ENCODE measurements at places on chromosomes 6 and 20.

- DNase-seq, result no peak
Observed at GRCh38 chr6:33410711-33411631, at the start of gene PHF1. PHF1 (plus strand) TSS chr6:33411014; CDS start chr6:33412264, 1,250 bp downstream.

DNA sequence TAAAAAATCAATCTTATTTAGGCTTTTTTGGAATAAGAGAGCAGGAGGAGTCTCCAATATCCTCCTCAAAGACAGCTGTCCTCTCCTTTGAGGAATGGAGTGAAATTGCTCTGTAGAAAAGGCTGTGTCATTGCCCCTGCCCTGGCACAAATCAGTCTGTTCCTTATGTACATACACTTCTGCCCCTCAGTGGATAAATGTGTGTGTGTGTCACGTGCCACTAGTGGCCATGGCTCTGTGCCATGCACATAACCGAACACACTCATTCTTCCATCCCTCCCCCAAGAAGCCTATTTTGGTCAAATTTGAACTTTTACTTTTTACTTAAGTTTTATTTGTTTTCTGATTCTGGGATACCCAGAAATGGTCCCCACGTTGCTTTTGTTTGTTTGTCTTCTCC is 49.2 kb downstream of the ANKS1A start:
- DNase-seq, result no peak

- DNase-seq, result no peak
Observed at GRCh38 chr6:139855671-139856311, 481.3 kb upstream of the CITED2 start.

- DNase-seq, result no peak
Observed at GRCh38 chr6:155444952-155445903, 10.4 kb downstream of the NOX3 start.

DNA sequence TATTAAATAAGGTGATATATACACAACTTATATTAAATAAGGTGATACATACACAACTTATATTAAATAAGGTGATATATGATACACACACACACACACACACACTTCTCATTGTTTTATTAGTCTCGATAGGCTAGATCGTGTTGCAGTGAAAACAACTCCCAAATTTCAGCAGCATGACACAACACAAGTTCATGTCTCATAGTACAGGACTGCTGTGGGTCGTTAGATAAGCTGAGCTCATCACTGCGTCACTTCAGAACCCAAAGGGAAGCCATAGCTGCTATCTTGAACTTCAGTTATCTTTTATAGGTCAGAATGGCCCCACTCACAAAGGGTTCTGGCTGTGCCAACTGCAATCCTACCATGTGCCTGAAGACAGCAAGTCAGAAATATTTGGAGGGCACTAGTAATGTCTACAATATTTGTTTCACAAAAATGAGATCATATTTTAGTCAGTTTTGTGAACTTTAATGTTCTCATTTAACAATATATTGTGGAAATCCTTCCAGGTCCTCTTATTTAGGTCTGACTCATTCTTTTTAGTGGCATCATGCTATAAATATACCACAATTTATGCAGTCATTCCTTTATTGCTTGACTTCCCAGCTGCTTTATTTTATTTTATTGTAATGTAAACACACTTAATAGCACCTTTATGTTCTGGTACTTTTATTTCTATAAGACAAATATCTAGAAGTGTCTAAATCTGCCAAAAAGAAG is 290.2 kb downstream of the PHACTR1 start:
- no peak for DNase-seq

GRCh38 chr20:8972963-8973705 is 95.8 kb upstream of the PLCB4 start:
- no peak for DNase-seq

- no peak for DNase-seq
Observed at GRCh38 chr20:33900521-33901131, 89.5 kb downstream of the CHMP4B start.

- DNase-seq, result no peak
Observed at GRCh38 chr6:150637266-150637665, 37.6 kb downstream of the PLEKHG1 start.

- DNase-seq, result no peak
Observed at GRCh38 chr20:47552996-47553395, 51.3 kb downstream of the NCOA3 start.

DNA sequence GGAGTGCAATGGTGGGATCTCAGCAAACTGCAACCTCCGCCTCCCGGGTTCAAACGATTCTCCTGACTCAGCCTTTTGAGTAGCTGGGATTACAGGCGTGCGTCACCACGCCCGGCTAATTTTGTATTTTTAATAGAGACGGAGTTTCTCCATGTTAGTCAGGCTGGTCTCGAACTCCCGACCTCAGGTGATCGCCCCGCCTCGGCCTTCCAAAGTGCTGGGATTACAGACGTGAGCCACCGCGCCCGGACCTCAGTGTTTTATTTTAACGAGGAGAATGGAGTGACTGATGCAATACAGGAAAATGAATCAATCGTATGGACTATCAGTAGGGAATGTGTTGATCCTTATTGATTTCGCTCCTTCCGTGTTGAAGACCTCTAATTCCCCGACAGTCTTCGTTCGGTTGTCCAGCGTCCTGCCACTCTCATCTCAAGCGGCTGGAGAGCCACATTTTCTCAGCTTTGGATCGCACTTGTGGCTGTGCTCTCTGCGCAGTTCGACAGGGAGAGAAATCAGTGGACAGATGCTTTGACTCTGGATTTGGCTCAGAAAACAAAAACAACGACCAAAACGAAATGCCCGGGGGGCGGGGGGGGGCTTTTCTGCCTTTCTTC is 166.2 kb downstream of the TRIM27 start:
- no peak for DNase-seq

DNA sequence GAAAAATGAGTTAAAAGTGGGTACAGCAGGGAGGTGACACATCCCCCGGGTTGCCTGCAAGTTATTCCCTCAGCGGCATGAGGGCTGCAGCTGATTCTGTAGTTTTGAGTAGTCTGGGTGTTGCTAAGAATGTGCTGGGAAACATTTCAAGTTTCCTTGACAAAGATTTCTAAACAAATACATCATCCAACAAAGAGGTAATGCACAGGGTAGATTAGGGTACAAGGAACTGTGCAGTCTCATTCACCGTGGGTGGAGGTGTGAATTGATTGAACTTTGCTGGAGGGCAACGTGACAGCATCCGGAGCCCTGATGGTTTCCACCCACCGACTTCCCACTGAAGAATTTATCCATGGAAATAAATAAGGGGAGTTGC is 21.8 kb downstream of the CASS4 start:
- DNase-seq, result no peak

GRCh38 chr6:30945281-30945680 is 4.5 kb downstream of the MUCL3 start:
- DNase-seq, result no peak

DNA sequence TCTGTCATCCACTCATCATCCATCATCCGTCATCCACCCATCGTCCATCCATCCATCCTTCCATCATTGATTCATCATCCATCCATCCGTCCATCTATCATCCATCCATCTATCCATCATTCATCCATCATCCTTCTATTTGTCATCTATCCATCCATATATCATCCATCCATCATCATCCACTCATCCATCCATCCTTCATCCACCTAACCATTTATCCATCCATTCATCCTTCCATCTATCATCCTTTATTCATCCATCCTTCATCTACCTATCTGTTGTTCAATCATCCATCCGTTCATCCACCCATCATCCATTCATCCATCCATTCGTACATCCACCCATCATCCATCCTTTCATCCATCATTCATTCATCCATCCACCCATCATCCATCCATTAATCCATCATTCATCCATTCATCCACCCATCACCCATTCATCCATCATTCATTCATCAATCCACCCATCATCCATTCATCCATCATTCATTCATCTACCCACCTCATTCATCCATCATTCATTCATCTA is 266.4 kb downstream of the CDH4 start:
- DNase-seq, result no peak

DNA sequence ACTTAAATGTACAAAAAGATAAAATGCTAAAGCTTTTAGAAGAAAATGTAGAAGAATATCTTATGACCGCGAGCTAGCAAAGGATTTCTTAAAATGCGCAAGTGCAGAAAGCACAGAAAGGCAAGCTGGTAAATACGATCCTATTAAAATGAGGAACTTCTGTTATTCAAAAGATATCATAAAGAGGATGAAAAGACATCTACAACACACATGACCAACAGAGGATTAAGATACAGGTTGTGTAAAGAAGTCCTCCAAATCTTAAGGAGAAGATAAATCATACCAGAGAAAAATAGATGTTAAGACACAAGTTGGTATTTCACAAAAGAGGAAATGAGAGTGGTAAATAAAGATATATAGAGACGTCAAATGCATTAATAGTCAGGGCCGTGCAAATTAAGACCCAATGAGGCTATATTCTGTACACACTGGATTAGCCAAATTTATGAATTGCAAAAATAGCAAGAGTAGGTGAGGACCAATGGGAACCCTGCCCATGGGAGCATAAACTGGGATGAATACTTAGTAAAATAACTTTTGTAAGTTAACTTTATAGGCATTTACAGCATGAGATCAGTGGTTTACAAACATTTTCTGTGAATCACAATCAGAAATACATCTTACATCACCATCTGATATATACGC is 23.0 kb downstream of the APCDD1L start:
- DNase-seq, result no peak

DNA sequence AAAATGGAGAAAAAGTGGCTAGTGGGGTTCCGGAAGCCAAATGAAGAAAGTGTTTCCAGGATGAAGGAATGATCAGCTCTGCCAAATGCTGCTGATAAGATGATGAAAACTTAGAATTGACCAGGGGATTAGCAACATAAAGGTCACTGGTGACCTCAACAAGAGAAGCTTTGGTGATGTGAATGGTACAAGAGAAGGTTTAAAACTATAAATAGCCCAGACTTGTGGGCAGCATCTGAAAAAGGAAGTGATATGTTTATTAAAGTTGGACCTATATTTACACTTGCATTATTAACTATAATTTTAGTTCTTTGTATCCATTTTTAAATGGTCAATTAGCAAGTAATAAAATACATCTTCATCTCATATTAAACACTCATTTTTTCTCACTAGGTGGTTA is 45.1 kb downstream of the CGA start:
- DNase-seq, result no peak

DNA sequence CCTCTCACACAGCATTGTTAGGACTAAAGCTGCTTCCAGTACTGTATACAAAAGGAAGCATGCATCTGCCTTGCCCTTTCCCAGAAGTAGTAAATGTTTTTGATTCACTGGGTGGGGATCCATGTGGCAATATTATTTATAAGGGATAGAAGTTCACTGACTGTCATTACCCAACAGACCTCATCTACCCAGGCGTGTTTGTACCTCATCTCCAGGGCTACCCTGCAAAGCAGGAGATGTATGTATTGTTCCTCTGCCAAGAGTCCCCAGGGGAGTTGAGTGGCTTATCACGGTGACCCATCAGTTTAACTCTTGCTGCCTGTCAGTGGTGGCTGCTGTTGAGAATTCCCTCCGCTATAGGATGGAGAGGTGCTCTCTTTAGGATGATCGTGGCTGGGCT is 42.5 kb downstream of the SLC24A3 start:
- no peak for DNase-seq

DNA sequence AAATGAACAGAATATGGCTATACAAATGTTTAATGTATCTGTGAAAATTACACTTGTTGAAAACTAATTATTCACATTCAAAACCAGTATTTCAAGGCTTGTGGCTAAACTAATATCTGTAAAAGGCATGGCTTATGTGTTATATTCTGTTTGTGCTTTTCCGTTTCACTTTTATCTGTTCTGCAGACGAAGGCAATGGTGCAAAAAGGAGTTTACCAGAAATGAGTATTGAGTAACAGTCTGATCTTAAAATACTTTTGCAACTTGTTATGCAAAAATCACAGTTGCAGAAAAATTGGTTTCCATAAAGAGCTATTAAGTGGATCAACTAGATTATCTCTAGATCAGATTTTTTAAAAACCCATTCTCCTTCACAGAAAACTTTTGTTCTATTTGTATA is 9.4 kb upstream of the STX11 start:
- no peak for DNase-seq

DNA sequence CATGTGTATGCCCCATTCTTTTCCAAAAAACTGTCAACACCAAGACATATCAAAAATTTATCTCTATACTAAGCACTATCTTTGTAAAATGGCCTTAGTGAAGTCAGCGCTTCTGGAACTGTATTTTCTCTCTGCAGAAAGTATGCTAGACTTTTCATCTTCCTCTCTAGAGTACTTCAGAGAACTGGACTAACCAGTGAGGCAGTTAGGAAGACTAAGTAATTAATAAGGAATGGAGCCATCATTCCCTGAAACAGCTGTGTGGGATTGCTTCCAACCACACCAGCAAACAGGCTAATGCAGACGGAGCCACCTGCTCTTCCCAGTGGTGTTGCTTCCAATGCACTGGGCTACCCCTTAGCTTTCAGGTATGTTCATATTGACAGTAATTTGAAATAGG is 169.1 kb upstream of the FUT9 start:
- no peak for DNase-seq

DNA sequence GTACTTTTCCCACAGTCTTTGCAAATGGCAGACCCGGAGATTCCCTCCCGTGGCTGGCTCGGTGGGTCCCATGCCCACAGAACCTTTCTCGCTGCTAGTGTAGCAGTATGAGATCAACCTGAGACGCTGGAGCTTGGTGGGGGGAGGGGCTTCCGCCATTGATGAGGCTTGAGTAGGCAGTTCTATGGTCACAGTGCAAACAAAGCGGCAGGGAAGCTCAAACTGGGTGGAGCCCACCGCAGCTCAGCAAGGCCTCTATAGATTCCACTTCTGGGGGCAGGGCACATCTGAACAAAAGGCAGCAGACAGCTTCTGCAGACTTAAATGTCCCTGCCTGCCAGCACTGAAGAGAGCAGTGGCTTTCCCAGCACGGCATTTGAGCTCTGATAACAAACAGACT is 186.0 kb upstream of the KCNK16 start:
- no peak for DNase-seq

DNA sequence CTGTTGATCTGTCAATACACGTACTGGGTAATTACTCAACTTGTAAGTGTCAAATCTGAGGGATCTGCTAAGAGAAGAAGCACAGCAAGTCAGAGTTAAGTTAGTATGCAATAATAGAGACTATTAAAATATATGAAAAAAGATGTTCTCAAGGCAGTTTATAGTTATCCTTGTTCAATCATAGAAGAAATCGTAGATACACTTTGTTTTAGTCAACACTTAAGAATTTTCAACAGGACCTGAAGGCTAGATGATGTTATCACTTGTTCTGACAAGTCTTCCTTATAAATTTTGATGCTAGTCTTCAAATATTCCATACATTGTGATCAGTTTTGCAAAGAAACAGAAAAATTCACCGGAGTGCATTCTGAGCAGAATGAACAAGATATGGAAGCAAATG is 91.1 kb upstream of the KCNQ5 start:
- DNase-seq, result no peak

- DNase-seq, result no peak
Observed at GRCh38 chr20:62938105-62938888, at the start of gene GID8. GID8 (plus strand) TSS chr20:62938147; CDS start chr20:62941503, 3,356 bp downstream.

DNA sequence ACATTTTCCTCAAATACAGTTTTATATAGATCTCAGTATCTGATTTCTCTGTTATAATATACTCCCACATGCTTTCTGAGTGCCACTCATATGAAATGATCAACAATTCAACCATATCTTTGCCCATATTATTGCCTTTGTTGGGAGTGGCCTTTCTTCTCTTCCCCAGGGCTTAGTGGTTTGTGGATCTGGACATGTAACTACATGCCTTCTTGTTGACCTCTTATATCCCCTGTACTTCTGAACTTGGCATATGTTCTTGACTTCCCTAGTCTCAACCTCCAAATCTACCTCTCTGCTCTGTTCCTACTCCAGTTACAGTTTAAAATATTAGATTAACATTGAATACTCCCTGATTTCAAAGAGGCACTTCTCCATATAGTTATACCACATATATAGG is 34.3 kb upstream of the PRIM2 start:
- DNase-seq, result no peak

- no peak for DNase-seq
Observed at GRCh38 chr20:11118802-11119380, 445.1 kb upstream of the JAG1 start.
